ENCODE measurements at places on chromosomes 6 and 20. TPM values are rescaled to one million over a fixed set of nuclear protein-coding genes. Genes with fewer than 3 reads are reported as not detected.

The NFATC2 gene
- polyA plus RNA-seq, result 0.73 TPM

DNA sequence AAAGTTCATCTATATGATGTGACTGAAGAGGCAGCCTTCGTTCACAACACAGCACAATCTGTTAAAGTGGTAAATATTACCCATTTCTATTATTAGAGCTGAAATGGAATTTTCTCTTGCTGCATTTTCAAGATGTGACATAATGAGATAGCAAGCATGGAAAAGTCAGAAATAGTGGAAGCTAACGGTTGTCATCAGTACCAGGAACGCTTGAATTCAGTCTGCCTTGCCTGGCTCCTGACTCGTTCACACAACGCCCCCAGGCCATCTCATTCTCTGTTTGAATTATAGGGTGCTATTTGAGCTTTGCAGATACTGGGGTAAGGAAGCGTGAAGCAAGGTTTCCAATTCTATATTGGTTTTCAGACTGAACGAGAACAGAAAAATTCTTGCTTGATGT, 116.5 kb upstream of the MAP3K7 start:
- DNase-seq, result no peak

DNA sequence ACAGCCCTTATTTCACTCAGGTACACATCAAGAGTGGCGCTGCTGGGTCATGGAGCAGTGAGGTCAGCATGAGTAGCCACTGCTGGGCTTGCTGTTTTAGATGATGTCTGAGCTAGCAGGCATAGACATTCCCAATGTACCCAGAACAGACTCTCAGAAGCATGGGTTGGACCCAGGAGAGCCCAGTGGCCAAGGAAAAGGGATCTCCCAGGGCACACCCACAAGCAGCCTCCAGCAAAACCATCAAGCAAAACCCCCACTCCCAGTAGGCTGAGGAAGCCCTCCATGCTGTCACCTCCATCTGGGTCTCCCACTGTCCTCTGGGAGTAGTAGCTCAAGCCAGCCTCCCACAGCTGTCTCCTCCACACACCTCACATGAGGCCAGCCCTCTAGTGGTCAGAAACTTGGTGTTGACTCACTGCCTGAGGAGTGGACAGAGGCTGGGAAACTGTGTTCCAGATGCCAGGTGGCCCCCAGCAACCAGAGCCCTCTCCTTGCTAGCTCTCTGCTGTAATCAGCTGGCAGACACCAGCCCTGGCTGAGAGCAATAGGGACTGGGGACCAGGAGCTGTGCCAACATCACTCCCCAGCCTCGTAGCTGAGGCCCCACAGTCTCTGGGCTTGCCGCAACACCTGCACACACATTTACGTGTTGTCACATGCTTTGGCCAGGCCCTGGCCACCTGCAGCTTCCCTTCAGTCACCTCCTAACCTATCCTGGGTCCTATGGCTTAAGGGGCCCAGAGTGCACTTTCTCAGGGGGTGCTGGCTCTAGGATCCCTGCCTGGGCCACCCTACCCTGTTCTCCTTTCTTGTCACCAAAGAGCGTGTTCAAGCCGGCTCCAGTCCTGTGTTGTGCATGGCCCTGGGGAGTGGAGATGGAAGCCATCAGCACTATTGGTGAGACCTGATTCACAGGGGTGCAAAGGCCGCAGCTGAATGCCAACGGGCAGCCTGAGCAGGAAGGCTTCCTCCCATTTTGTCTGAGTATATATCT, 1.9 kb upstream of the AP5S1 start:
- peak; percentile 50 for DNase-seq

DNA sequence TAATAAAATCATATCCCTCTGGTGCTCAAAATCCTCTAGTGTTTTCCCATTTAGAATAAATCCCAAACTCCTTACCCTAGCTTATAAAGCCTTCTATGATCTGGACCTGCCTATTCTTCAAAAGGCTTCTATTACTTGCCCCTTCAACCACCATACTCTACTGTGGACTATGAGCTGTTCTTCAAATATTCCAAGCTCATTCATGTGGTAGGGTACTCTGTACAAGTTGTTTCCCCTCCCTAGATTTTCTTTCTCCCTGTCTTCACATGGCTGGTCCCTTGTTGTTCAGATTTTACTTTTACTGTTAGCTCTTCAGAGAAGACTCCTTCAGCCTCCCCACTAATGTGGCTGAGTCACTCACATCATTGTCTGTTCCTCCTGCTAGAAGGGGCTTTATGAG, 193.2 kb downstream of the OGFRL1 start:
- no peak for DNase-seq

GRCh38 chr20:24328901-24329300, 140.5 kb upstream of the SYNDIG1 start:
- no peak for DNase-seq

All from kidney (tissue), 22 donors.